ENCODE measurements at places on chromosomes 1 and 21.
A peak's percentile ranks its signal among the peaks of the same experiment; 100 is the strongest.

GRCh38 chr1:93499075-93499474, 51.2 kb downstream of the FNBP1L start:
- DNase-seq, result no peak

DNA sequence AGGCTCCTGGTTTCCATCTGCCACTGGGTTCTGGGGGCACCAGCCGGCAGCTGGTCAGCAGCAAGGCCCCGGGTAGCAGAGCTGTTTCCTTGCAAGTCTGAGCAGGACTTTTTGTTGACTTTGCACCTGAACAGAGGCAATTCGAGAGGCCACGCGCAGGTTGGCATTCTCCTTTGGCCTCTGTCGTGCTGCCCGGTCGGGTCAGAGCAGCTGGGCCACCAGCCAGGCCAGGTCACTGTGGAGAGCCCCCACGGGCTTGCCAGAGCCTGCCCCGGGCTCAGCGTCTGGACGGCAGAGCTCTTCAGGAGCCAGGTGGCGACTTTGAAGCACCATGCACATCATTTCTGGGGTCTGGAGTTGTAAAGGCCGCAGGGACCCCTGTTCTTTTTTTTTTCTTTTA, 28.4 kb upstream of the TMEM52 start:
- no peak for DNase-seq

GRCh38 chr1:119795261-119796200, 15.7 kb downstream of the REG4 start:
- no peak for DNase-seq

DNA sequence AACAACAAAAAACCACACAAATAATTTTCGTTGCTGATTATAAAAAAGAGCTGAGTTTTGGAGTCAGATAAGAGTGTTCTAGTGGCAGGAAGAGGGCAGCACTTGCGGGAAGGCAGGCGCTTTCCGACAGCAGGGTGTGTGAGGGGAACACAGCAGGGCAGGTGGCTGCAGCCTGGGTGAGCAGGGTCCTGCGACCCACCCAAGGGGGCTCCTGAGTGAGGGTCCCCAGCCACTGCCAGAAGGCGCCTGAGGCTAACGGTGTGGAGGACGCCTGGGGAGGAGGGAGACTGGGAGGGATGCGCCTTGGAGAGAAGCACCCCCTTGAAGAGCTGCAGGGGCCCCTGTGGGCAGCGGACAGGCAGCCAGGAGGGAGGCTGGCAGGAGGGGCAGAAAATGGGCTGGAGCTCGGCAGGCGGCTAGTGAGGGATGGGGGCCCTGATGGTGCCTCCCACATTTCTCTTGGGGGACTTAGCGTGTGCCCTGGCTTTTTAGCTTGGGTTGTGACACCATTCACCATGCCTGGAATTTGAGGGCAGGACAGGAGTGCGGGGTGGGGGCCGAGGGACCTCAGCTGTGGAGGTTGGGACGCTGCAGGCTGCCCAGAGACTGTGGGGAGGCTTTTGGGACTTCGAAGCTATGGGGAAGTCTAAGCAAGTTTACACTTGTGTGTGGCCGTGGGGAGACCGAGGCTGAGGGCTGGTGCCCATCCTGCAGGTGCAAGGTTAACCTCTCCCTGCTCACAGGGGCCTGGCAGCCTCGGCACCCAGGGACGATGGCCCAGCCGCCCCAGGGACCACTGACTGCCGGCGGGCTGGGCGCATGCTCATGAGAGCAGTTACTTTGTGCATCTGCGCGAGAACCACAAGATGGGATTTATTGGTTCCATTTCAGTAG, 111.4 kb downstream of the SIK1 start:
- no peak for DNase-seq

DNA sequence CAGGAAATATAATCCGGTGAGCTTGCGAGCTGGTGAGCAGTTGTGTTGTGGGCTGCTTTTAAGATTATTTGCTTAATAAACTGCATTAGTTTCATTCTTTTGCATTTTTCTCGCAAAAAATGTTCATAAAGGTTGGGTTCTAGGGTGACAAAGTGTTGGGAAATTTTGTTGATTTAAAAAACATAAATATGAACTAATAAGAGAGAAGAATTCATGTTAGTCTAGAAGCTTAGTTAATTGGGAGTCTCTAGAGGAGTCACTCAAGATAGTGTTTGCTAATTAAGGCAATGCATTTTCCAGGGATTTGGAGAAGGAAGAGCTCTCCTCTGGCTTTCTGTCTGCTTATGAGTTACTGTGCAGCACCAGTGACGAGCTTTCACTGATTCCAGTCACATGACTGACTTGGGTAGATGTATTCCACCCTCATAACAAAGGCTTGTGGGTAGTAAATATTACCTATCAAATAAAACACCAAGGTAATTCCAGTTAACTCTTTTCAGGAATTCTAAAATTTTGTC, 417.0 kb downstream of the PTBP2 start:
- no peak for DNase-seq

DNA sequence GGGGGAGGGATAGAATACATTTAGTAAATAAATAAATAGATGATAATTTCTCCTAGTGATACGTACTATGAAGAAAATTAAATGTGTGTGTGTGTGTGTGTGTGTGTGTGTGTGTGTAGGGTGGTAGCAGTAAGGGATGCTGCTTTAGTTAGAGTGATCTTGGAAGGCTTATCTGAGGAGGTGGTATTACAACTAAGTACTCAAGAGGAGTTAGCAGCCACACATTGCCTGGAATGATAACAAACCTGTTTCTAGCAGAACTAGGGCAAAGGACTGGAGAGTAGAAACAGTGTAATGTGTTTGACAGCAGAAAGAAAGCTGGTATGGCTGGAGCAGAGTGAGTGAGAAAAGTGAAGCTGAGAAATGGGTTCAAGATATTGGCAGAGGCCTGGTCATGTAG, 58.3 kb upstream of the FASLG start:
- no peak for DNase-seq

DNA sequence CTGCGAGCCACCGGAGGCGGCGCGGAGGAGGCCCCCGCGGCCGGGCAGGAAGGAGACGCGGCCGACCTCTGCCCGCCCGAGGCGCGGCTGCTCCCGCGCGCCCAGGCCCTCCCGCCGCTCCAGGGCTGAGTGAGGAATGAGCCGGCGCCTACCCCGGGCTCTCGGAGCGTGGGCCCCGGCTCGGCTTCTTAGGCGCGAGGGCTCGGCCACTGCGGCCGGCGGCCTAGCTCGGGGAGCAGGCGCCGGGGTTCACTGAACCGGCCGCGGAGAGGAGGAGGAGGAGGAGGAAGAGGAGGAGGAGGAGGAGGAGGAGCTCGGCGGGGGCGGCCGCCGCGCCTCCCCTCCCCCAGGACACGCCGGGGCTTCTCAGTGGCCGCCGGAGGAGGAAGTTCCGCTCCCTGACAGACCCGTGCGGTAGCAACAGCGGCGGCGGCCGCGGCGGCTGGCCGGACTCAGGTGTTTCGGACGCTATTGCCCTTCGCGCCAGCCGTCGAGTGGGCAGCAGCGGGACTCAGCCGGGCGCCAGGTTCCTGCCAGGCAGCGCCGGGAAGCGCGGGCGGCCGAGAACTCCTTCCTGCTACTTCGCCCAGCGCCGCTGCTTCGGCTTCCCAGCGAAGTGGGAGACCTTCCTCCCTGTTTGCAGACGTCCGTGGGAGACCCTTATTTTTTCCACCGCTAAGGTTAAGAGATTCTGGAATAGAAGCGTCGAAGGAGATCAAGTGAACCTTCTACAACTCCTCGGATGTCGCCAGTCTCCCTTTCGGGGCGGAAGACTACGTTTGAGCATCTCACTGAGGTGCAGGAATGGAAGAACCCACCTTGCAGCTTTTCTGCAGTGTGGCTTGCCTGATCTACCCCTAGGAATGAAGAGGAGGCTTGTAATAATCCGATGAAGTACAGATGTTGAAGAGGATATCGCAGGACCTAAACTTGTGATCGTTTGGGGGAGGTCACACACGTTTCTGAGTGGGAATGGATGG, at the start of gene MAN1A2:
Gene MAN1A2, plus strand, starts transcription at position 404 of the 980 bp plus-strand sequence. CDS start 735 bp downstream, outside the sequence.
- peak; percentile 77 for DNase-seq

DNA sequence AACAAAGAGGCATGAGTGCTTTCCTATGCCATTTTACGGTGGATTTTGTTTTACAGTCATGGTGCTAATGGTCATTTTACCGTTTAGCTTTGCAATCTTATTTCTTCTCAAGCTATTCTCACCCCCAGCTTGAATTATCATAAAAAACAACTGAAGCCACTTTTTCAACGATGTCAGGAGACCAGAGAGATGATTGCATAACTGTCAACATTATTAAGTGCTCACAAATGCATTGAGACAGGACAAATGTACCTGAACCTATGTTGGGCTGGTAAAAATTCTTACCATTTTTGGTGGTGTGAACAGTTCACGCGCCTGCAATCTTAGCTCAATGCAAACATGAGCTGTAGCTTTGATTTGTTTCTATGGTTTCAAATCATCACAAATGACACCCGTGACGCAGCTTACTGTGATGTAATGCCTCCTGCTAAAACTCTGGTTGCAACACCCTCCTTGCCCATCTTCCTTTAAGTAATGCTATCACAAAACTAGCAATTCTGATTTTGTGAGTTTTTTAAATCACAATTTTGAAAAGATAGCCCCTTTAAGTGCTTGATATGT, 104.4 kb downstream of the UCHL5 start:
- DNase-seq, result peak; percentile 60

GRCh38 chr21:18522181-18522972, 118.8 kb upstream of the TMPRSS15 start:
- DNase-seq, result no peak
